ENCODE measurements at places on chromosomes 4 and X. TPM values are rescaled to one million over a fixed set of nuclear protein-coding genes. Genes with fewer than 3 reads are reported as not detected.

Gene SLC7A11
- 0.30 TPM for total RNA-seq

Gene FANCB
- 3.6 TPM for total RNA-seq

- no peak for DNase-seq
Measured at GRCh38 chr4:179757641-179758040, 2315.4 kb upstream of the AGA start.

Gene GPC3
- total RNA-seq = 1.2 TPM

Gene ADAM29
- total RNA-seq = not detected

DNA sequence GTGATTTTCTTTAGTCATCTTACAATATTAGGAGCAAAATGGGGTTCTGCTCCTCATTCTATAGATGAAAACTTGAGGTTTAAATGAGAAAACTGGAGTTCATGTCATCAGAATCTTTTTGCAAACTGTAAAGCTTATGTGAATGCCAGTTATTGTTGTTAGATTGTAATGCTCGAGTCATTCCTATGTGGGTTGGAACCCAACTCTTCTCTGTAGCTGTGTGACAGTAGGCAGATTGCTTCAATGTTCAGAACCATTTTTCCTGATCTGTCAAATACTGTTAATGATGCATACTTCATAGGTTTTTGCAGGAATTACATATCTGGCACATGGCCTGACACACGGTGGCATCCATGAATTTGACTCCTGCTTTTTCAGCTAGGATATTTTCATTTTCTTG lies 178.9 kb downstream of the RAPGEF2 start:
- no peak for DNase-seq

DNA sequence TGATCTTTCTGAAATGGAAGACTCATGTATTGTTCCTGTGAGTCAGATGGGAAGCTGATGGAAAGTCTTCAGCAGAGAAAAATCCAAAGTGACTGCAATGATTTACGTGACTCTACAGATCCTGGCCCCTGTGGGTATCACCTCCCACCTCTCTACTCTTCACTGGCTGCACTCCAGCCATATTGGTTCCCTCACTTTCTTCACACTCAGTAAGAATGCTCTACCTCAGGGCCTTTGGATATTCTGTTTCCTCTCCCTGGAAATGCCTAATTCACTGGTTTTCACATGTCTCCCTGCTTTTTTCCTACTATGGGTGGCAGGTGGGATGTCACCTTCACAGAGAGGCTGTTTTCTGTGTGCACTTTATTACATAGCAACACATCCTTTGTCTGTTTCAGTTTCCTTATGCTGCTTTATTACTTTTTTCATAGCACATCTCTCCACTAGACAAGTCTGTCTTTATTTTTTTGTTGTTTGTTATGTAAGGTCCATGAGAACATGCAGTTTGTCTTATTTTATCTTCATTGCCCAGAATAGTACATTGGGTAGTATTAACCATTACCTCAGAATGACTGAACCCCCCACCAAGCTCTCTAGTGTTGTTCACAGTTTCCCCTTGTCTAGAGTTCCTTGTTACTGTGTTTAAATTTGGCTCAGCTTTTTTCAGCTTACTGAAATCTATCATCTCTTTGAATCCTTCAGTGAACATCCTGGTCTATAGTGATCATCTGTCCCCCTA lies 57.6 kb upstream of the CLNK start:
- no peak for DNase-seq

DNA sequence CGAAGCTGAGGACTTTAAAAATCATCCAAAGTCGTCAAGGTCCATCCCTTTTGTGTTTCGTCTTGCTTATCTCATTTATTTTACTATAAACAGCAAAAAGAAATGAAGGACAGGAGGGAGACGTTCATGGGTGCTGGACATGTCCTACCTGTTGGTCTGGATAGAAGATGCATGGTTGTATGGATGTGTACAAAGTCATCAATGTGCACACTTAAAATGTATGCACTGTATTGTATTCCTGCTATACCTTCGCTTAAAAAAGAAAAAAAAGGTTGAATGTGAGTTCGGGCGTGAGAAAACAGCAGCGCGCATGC lies 313 bp upstream of the BLOC1S4 start:
- DNase-seq = no peak

DNA sequence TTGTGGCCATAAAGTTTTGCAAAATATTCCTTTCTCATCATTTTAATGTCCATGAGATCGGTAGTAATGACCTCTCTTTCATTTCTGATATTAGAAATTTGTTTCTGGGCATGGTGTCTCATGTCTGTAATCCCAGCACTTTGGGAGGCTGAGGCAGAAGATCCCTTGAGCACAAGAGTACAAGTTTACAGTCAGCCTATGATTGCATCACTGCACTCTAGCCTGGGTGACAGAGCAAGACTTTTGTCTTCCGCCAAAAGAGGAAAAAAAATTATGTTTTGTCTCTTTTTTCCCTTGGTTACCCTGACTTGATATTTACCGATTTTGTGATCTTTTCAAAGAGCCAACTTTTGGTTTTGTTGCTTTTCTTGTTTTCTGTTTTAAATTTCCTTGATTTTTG lies 10.8 kb upstream of the NKAP start:
- DNase-seq = no peak

Gene GRXCR1
- not detected for total RNA-seq

- DNase-seq = no peak
Measured at GRCh38 chr4:156084373-156084772, 130.7 kb upstream of the CTSO start.

Gene CCSER1
- 0.98 TPM for total RNA-seq

- DNase-seq = no peak
Measured at GRCh38 chrX:135639066-135639780, 74.2 kb upstream of the CT45A1 start.

DNA sequence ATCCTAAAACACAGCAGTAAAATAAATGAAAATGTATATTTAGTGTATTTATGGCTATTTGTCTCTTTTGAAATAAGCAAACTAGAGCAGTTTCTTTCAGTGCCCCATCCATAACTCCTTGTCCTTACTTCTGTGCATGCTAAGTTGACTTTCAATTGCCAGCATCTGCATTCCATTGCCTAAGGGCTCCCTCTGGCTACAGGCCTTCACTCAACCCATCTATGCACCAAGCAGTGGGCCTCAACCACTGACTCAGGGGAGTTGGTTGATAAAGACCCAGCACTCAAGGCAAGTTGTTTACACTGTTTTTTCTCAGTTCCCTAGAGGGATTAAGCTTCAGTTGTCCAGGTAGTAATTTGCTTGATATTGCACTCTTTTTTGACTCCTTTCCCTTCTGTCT lies 265.7 kb downstream of the IQCM start:
- DNase-seq = no peak

DNA sequence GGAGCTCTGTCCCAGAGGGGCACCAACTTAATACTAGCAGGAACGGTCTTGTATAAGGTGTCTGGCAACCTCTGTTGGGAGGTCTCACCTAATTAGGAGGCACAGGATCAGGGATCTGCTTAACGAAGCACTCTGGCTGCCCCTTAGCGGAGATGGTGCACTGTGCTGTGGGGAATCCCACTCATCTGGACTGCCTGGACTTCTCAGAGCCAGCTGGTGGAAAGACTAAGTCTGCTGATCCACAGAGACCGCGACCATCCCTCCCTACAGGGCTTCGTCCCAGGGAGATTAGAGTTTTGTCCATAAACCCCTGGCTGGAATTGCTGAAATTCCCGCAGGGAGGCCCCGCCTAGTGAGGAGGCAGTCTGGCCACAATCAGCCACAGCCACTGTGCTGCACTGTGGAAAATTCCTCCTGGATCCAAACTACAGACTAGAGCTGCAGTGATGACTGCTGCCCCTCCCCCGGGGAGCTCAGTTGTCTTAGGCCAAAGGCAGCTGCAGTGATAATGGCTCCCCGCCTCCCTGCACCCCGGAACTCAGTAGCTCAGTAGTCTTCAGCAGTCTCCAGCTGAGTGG lies 22.0 kb upstream of the ZCCHC4 start:
- no peak for DNase-seq

Gene ARMCX6
- 40.9 TPM for total RNA-seq

Gene FHIP1A
- total RNA-seq = 1.1 TPM

Gene SCD5
- total RNA-seq = 1.4 TPM

- DNase-seq = no peak
Measured at GRCh38 chr4:173489514-173489913, 40.5 kb downstream of the HAND2 start.

Gene SPRY1
- total RNA-seq = 5.9 TPM

Gene RAP1GDS1
- 37.6 TPM for total RNA-seq

DNA sequence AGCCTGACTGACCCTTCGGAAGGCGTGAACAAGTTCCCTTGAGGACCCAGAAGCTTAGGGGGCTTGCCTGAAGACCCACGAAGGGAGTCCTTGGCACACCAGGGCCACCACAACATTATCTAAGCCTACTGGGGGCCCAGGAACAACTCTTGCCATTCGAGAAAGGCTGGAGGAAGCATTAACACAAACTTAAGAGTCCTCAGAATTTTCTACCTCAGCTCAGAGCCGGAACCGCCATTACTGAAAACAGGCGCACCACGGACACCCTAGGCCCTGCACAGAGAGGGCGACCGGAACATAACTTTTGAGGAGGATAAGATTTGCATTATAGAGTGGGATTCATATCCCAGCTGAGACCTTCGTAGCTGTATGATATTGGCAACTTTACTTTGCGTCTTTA lies 229.1 kb downstream of the ADAM29 start:
- no peak for DNase-seq

GRCh38 chr4:73964862-73965611 lies 16.8 kb downstream of the PF4 start:
- DNase-seq = no peak

GRCh38 chrX:150546711-150547153 lies 21.7 kb upstream of the MTM1 start:
- DNase-seq = peak; percentile 20

DNA sequence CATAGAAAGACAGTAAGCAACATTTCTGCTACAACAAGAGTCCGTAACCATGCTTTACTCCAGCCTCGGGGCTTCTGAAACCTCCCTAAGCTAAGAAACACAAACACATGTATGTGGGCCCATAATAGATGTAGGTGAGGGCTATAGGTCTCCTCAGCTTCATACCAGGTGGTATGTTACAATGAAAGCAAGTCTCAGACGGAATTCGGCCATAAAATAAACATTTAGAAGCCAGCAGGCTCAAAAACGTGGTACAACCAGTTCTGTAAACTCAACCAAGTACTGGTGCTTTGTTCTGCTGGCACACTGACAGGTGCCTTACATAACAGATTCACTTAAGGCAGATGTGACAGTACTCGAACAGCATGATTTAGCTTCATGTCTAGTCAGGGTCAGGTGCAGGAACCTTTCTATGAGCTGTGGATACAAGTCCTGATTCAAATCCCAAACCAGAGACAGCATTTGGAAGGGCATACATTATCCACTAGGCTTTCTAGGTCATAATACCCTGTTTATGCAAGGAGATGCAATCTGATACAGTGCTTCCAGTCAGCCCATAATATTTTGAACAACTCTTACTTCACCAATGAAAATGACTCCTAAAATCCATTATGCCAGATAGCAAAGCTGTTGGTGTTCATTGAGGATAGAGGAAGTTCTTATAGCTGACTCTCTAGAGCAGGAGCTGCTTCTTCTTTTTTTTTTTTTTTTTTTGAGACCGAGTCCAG lies 113.8 kb upstream of the ENPP6 start:
- DNase-seq = no peak

DNA sequence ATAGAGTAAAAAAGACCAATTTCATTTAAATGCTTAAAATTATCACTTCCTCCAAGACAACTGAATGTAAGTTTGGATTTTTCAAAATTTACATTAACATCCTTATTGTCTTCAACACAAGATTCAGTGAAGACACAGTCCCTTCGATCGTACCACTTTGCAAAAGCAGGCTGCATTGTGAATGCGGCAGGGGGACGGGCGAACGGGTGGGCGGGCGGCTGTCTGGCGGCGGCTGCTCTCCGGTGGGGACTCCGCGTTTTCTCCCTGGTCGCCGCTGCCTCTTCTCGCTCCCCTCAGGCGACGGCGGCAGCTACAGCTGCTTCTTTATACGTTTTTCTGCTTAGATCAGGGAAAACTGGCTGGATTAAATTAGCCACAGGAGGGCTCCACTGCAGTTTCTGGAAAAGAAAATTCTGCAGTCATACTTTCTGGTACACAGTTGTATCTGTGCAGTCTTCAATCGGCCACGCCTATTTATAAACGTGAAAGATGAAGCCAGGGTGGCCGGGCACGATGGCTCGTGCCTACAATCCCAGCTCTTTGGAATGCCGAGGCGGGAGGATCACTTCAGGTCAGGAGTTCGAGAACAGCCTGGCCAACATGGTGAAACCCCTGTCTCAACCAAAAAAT lies 33.9 kb upstream of the HPF1 start:
- peak; percentile 5 for DNase-seq

DNA sequence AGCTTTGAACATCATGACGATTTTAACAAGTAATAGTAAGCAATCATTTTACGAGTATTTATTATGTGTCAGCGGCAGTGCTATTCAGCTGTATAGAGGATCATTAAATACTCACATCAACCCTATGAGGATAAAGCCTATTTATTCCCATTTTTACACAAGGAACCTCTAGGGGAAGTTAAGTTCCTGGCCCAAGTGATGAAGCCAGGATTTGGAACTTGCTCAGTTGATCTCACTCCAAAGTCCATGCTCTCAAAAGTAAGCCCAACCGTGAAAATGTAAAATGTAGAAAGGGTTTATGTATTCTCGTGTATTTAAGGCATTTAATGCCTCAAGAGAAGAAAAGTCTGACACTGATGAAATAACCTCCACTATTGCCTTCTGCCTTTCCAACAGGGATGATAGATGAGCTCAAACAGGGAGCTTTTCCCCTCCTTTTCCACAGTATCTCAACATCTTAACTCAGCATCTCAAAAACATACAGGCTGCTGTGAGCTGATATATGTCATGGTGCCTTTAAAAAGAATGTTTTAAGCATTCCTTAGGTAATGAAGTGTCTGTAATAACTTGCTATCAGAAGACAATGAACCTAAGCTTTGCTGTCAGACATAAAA lies 35.0 kb upstream of the PLA2G12A start:
- DNase-seq = no peak

DNA sequence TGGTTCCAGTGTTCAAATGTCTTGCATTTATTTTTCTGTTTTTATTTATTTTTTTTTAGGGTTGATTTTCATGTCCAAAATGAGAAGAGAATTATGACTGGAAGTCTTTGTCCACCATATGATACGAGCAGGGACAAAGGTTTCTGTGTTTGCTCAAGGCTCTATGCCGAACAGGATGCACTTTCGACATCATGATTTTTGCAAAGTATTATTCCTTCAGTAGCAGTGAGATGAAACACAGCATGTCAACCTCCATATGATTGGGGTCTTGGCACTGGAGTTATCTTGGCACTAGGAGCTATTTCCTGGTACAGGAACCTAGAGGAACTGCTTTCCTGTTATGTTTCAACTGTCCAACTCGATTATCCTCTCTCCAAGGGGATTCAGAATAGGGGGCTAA lies 72.6 kb downstream of the UCHL1 start:
- DNase-seq = no peak

DNA sequence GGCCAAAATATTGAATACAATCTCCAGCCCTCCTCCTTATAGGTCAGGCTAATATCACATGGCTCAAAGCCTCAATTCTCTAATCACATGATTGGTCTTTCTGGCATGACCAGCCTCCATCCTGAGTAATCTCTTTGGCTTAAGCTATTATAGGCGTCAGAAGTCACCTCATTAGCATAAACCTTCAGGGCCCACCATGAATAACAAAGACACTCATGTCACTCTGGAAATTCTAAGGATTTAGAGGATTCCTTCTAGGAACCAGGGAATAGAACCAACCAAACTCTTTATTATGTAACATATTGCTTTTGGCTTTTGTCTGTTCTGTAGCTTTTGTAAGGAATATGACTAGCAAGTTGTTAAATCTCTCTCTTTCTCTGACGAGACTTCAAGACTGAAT lies 109.2 kb upstream of the IGFBP7 start:
- no peak for DNase-seq
